ENCODE measurements at places on chromosomes 12 and 14. TPM values are rescaled to one million over a fixed set of nuclear protein-coding genes. Genes with fewer than 3 reads are reported as not detected.

Gene CYP27B1
- 2.2 TPM for polyA plus RNA-seq

Gene ELK3
- polyA plus RNA-seq, result 70.6 TPM

Gene NGB
- polyA plus RNA-seq, result 0.07 TPM

GRCh38 chr12:93667672-93668071 lies 9.5 kb upstream of the CRADD start:
- no peak for DNase-seq

DNA sequence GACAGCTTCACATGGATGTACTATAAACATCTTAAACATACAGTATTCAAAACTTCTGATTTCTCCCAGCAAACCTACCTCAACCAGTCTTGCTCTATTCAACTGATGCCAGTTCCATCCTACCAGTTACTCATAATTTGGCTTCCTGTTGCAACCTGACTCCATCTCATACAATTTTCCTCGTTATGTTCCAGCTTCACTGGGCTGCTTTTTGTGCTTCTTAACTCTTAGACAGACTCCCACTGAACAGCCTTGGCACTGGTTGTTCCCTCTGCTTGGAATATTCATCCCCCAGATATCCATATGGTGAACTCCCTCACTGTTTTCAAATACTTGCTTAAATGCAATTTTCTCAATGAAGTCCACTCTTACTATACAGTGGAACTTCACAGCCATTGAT lies 249.2 kb downstream of the AEBP2 start:
- no peak for DNase-seq

Data from left renal pelvis (tissue), 4 donors.